ENCODE measurements at places on chromosomes 12 and 14.

- DNase-seq: no peak
Measured at GRCh38 chr14:50109342-50109741, 7.0 kb downstream of the VCPKMT start.

GRCh38 chr12:123033392-123034021 is 53.0 kb downstream of the ARL6IP4 start:
- DNase-seq: no peak

DNA sequence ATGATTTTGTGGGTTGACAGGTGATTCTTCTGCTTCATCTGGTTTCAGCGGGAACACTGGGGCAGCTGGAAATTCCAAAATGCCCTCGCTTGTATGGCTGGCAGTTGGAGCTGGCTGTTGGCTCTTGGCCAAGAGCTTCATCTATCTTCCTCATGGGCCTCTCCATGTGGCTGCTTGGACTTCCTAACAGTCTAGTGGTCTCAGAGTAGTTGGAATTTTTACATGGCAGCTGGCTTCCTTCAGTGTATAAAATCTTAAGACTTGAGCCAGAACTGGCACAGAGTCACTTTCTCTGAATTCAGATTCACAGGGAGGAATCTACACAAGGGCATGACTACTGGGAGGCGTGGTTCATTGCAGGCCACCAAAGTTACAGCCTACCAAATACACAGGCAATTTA is 204.9 kb upstream of the RMST start:
- DNase-seq: no peak

- DNase-seq: no peak
Measured at GRCh38 chr12:105741786-105742566, 396.8 kb downstream of the NUAK1 start.

DNA sequence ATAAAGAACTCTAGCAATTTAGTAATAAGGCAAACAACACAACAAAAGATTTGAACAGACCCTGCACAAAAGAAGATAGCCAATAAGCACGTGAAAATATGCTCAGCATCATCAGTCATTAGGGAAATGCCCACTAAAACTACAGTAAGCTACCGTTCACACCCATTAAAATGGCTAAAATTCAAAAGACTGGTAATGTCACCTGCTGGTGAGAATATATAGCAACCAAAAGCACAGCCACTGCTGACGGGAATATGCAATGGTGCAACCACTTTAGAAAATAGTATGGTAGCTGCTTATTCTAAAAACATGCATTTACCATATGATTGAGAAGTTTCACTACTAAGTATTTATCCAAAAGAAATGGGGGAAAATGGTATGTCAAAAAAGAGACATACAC is 74.9 kb downstream of the DPF3 start:
- no peak for DNase-seq

DNA sequence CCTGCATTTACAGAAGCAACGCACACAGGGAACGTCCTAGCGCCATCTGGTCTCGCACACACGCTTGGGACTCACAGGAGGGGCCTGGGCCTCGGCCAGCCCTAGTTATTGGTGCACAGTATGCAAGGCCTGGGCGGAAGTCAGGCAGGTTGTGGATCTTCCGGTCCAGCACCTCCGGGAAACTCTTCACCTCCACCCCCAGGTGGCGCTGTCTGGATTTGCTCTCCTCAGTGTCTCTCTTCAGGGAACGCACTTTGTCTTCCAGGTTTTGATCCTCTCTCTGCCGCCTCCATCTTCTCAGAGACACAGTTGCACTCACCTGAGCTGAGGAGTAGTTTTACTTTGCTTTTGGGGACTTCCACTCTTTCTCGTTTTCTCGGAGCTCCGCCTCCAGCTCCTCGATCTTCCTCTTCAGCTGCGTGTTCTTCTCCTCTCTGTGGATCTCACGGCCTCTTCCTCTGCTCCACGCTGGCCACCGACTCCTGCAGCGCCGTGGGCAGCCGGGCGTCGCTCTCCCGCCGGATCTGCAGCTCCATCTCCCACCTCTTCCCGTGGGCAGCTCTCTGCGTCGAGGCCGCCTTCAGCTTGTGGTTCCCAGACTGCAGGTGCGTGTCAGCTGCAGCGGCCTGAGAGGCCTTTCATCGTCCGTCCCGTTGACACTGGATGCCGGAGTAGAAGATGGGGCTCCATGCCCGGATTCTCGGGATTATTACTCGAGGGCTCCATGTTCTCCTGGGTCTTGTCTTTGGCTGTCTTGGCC is 933.8 kb downstream of the TMEM121 start:
- DNase-seq: no peak

DNA sequence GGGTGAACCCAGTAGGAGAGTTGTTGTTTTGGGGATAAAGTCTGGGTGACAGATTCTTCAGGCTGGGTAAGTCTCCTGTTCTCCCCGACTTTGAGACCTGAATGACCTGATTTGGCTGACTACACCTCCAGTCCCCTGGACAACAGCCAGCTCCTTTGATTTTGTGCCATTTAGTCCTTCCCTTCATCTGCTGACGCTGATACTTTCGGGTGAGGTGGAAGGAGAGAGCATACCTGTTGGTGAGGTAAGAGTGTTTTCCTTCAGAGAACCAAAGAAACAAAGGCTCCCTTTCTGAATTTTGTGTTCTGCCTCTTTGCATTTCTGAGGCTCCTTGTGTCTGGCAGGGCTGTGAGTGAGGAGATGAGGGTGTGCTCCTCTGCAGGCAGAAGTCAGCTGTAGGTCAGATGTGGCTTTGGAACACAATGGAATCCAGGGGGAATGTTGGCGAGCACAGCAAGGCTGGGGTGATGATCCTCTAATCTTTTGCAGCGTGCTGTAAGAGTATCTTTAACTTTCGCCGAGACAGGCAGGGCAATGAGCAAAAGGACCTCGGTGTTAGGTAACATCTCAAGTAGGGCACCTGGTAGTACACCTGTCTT is 12.1 kb downstream of the ETV6 start:
- DNase-seq: no peak
